GM10248 (cell line): ENCODE measurements at places on chromosomes 7 and 10.
A peak's percentile ranks its signal among the peaks of the same experiment; 100 is the strongest.

DNA sequence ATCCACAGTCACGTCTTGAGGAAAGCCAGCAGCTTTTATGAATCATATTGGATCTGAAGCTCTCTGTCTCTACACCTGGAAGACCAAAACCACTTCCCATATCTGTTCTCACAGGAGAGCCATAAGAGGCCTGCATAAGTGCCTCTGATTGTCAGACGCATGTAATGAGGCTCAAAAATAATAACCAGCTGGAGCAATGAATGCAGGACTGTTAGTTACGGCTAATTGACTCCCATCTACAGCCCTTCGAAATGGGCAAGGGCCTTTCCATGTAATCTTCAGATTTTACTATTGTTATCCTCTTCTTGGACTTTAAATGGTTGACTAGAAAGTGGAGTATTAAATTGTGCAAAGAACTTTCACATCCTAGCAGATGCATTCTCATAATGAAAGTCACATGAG lies 4.4 kb upstream of the SEMA3C start:
- DNase-seq, result no peak

DNA sequence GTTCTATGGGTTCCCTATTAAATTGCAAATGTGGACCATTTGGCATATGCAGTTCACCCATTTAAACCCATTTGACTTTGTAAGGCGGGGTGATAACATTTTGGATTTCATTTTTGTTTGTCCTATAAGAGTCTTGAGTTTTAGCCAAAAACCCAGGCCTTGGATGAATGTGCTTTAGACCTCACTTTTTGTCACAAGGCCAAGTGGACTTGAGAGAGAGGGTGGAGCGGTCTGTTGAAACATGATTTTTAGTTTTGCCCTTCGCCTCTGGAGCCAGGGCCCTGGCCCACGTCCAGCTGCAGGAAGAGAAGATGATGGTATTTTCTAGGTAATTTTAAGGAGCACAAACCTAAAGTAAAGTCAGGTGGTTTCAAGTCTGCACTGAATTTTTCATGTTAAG lies 260.1 kb downstream of the SLC25A13 start:
- DNase-seq, result no peak

DNA sequence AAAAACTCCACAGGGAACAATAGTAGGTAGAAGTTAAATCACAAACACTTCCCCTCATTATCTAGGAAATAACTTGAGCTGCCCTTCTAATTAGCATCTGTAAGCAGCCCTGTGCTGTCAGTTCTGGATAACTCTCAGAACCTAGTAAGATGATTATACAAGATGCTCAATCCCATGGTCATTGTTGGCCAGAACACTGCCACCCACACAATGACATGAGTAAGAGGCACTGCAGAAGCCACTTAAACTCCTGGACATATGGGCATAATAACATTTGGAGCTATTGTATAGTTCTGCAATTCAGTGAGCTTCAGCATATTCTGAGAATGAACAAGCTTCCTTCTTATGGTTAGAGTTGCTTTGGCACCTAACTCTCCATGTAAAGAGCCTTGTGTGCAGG lies 153.8 kb downstream of the PLPP4 start:
- DNase-seq, result no peak

GRCh38 chr10:117460846-117461765 lies 81.4 kb upstream of the EMX2 start:
- DNase-seq, result no peak

- no peak for DNase-seq
Observed at GRCh38 chr7:85275204-85275603, 88.3 kb upstream of the SEMA3D start.

DNA sequence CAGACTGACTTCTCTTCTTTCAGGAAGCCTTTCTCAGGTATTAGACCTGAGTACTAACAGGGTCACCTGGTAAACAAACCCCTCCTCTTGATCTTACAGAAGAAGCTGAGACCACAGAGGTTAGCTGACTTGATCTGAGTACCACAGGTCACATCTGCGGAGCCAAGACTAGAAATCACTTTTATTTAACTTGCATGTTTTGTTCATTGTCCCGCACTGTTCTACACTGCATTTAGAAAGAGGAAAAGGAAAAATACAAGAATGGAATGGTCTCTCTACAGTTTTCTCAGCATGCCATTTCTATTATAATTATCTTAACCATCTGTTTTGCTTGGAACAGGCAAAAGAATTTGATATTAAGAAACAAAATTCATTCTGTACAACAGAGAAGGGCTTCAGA lies 245.6 kb upstream of the ETV1 start:
- no peak for DNase-seq

GRCh38 chr7:95199779-95200558 lies 124.4 kb downstream of the PON1 start:
- DNase-seq, result peak; percentile 27

DNA sequence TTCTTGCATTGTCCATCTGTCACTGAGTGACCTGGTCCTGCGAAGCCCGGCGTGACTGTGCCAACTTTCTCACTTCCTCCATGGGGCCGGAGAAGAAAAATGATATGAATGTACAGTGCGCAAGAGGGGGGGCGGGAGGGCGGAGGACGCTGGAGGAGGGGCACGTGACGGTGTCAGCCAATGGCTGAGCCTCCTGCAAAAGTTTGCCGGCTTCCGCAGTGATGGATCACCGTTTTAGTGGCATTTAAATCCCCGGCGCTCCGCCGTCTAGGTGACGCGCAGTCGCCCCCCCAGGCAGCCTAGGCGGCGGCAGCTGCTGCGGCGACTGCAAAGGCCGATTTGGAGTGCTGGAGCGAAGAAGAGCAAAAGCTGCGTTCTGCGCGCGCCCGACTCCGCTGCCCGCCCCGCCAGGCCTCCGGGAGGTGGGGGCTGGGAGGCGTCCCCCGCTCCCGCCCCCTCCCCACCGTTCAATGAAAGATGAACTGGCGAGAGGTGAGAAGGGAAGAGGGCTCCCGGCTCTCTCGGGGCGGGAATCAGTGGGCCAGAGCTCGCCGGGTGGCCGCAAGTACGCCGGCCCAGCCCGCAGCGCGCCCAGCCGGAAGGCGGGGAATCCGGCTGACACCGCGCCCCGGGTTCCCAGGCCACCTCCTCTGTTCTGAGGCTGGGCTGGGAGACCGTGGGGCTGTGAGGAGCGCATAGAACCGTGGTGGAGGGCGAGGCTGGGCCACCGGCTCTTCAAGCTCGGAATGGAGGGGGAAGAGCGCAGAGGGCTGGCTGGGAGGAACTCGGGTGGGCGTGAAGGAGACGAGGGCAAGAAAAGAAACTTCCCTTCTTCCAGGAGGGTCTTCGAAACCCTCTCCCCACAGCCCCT lies at the start of gene HOXA1:
Gene HOXA1, minus strand, starts transcription at position 104 of the 871 bp plus-strand sequence. Its CDS starts 88 bp downstream, at position 16.
- DNase-seq, result peak; percentile 93

GRCh38 chr7:86320341-86320740 lies 323.4 kb upstream of the GRM3 start:
- no peak for DNase-seq
